Common myeloid progenitor, CD34-positive (primary cell): ENCODE measurements at places on chromosomes 5 and 9.

DNA sequence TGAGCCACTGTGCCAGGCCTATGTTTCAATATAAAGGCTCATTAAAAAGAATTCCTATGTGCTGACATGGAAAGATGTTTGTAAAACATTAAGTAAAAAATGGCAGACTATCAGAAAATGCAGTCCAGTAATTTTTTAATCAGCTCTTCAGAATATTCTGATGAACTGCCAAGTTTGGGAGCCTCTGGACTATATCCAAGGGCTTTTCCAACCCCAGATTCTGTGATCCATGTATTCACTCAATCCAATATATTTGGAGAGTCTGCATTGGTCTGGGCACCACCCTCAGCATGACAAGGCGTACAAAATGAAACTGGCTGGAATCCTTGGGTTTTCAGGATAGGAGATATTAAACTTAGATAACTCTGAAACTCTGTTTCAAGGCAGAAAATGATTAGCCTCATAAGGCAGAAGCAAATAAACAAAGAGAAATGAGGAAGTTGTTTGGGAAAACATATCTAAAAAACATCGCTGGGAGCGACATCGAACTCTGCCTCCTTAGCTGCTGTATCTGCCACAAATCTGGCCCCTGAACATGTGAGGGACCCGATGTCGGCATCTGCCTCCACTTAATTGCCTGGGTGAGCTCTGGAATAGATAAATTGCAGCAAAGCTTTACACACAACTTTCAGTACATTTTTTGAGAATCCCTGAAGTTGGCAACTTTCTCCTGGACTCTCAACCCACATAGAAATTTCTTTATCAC is 14.4 kb downstream of the PDE6A start:
- DNase-seq = no peak

GRCh38 chr9:105432247-105432842 is 15.5 kb upstream of the FSD1L start:
- DNase-seq = no peak

DNA sequence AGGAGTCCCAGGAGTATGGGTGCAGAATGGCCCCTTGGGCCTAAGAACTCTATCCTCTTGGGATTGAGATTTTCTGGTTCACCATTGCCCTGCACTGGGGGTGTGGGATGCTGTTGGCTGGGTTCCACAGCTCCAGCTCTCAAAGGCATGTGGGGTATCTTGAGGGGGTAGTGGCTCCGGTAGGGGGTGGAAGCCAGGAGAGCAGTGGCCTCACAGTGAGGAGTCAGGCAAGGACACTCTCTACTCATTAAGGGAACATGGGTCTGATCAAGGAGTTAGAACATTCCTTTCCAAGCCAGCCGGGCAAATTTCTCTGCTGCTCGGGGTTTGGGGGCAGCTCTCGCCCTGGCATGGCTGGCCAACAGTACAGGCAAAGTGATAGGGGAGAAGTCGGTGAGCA is 33.0 kb downstream of the LARP1 start:
- no peak for DNase-seq

DNA sequence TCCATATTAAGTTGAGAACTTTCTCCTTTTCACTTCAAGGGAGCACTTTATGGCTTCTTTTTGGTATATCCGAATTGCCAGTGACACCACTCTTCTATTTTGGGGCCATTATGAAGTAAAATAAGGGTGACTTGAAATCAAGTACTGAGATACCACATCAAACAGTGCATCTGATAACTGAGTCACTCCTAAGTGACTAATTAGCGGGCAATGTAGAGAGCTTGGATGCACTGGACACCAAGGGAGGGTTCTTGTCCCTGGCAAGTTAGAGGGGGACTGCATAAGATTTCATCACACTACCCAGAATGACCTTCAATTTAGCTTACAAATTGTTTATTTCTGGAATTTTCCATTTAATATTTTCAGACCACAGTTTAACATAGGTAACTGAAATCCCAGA is 813.9 kb upstream of the CDH10 start:
- no peak for DNase-seq

DNA sequence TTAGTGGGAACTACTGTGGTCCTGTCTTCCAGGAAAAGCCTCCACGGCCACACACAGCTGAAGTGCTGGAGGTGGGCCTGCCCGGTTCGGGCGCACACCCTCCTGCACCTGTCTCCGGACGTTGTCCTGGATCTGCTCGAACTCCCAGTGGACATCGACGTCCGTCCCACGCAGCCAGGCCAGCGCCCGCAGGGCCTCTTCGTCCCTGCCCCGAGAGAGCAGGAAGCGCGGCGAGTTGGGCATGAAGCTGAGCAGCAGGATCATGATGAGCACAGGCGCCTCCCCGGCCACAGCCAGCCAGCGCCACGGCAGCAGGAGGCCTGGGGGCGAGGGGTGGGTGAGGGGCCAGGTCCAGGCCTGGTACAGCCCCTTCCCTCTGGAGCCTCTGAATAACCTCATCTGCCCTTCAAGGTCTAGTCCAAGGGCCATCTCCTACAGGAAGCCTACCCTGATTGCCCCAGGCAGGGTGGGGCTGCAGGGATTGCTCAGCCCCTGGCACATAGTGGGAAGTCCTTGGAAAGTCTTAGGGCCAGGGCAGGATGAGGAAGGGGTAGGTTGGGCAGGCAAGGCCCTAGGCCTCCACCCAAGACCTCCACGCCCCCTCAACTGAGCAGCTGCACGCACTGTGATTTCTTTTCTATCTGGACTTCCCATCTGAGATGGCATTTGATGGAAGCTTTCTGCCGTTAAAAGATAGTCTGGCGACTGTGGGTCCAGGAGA is 3.4 kb downstream of the SLC2A6 start:
- DNase-seq = no peak

- DNase-seq = no peak
Observed at GRCh38 chr9:128148509-128149000, 698 bp upstream of the LCN2 start.

DNA sequence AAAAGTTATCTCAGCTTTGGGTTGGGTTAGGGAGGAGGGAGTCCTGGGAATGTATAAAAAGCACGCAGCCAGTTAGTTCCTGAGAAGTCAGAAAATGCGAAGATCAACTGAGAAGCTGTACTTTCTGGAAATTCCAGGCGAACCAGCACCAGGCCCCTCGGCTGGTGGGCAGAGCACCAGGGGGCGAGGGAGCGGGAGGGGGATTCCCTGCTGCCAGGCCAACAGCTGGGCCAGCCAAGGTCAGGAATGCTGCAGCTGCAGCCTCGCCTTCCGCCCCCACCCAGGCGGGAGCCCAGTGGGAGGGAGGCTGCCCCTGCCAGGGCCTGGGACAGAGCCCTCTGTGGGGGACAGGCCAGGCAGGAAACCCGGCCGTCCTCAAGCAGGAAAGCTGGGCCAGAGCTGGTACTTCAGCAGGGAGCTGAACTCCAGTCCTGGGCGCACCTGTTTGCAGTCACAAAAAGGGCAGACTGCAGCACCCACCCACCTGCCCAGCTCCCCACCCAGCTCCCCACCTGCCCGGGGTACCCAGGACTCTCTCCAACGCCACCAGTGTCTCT is 35.5 kb downstream of the VAV2 start:
- no peak for DNase-seq

DNA sequence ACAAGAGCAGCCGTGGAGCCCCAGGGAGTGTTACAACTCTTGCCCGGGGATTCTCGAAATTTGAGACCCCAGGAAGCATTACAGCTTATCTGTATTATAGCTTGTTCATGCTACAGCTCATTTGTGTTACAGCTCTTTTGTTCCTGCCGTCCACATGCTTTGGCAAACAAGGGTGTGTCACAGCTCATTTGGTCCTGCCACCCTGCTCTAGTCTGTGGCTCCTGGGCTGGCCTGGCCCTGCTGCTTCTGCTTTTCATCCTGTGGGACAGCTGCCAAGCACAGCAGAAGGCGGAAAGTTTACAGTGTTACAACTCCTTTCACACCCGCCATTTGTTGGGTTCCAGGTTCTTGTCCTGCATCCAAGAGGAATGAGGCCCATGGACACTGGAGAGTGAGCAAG is 685.0 kb downstream of the SLCO4C1 start:
- no peak for DNase-seq

GRCh38 chr5:80559244-80559643 is 10.8 kb downstream of the ANKRD34B start:
- no peak for DNase-seq

- DNase-seq = no peak
Observed at GRCh38 chr9:107605041-107605440, 115.5 kb upstream of the KLF4 start.

DNA sequence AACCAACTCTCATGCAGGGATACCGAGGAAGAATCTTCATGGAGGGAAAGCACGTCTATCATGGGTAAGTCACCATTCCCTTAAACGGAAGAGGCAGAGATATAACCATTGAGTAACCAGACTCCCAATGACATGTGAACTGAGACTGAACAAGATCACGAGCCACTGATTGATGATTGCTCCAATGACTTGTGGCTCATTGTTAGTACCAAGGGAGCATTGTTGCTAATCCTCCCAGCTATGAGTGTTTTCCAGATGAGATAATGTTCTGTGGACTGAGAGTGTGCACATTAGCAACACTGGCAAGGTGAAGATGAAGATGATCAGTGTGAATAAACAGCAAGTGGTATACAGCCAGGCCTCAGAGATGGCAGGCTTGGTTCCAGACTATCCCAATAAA is 219.2 kb upstream of the MAP3K1 start:
- DNase-seq = no peak
